GM19239 (cell line): ENCODE measurements at places on chromosomes 11 and 22.

GRCh38 chr11:86249307-86250098 is 5.0 kb downstream of the EED start:
- DNase-seq, result no peak

GRCh38 chr11:121372671-121373429 is 79.3 kb upstream of the SORL1 start:
- no peak for DNase-seq

- DNase-seq, result no peak
Observed at GRCh38 chr11:34507610-34508009, 6.0 kb downstream of the ELF5 start.

GRCh38 chr11:95641495-95641894 is 148.1 kb downstream of the FAM76B start:
- DNase-seq, result peak; percentile 30

DNA sequence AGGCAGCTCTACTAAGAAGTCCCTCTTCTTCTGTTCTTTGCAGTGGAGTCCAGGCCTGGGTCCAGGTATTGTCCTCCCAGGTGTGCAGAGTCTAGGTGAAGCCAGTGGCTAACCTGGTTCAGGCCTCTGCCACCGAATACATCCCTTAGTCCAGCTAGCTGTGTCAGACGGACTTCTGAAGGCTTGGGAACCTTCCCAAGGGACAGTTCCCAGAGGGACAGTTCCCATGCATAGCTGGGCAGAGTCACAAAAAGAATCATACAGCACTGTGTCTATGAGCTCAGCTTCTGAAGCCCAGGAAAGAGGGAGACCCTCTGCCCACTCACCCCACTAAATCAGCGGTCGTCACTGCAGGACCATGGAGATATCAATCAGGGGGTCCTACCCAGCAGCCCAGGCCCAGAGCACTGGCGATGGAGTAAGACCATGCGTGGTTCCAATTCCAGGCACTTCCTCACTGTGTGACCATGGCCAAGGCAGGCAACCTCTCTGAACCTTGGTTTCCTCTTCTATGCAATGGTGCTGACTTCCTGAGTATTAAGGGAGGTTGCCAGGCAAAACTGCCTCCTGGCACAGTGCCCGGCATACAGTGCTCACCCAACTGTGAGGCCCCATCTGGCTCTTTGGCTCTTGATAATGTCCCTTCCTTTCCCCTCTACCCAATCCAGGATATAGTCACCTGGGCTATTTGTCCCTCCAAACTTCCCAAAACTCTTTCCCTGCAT is 3.4 kb downstream of the MS4A10 start:
- no peak for DNase-seq

- DNase-seq, result no peak
Observed at GRCh38 chr11:60743058-60743457, 13.6 kb upstream of the MS4A15 start.

DNA sequence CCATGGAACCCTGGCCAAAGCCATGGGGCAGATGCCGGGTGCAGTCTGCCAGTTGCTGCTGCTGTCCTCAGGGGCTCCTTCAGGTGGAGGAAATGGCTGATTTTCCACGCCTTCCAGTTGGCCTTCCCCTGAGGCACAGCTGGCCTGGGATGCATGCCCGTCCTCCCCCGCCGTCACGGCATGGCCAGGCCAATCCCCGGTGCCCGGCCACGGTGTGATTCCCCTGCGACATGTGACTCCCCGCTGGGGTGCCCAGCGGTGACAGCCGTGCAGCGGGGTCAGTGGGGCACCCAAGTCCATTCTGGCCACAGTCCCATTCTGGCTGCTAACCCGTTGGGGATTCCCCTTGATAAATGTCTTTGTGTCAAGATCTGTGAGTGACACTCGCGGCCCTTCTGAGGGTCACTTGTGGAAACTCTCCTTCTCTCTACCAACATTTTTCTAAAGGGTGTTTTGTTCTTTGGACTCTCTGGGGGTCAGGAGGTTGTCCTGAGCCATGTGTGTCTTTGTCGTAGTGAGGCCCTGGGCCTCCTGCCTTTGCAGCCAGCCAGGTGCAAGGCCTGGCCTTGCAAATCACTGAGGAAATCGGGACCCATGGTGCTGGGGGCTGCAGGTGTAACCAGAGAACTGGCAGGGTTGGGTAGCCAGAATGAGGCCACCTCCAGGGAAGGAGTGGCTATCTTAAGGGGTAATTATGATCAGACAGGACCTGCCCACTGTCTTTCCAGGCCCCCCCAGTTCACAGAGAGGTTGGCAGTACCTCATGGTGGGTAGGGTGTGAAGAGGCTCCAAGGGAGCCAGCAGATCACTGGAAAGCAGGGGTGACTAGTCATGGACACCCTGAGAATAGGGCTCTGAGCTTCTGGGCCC is 37.1 kb downstream of the KCNQ1OT1 start:
- DNase-seq, result no peak

DNA sequence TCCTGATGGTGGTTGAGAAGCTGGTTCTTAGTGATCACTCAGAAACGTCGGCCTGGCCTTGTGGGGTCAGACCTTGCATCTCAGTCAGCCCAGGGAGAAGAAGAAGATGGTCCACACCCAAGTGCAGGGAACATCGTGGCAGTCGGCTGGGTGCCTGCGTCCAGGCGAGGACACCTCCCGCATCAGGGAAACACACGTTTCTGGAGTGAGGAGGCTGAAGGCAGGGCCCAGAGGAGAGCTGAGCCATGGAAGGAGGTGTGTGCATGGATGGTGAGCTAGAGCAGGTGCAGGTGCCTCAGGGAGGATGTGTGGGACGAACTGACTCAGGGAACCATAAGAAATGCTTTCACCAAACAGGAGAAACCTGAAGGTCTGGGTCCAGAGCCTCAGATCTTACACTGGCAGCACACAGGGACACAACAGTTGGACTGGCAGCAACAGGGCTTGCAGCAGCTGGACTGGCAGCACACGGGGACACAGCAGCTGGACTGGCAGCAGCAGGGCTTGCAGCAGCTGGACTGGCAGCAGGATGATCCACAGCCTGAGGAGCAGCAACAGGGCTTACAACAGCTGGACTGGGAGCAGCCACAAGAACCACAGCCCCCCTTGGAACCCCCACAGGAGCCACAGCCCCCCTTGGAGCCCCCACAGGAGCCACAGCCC is 632 bp downstream of the KRTAP5-2 start:
- DNase-seq, result no peak

- no peak for DNase-seq
Observed at GRCh38 chr11:104657083-104657482, 241.2 kb downstream of the CASP12 start.

DNA sequence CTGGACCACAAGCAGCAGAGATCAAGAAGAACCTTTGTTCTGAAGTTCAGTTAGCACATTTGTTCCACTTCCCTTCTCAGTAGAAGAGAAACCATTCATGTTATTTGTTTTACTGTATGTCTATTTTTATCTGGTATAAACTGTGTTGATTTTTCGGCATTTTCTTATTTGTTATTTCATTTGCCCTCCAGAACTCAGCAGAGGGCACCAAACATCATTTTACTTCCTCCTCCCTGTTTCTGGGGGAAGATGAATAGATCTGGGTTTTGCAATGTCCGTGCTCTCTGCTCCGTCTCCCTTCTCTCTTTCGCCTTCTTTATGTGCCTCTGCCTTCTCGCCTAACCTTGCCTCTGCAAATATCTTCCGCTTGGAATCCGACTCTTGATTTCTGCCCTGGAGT is 366.9 kb downstream of the NTM start:
- DNase-seq, result no peak

DNA sequence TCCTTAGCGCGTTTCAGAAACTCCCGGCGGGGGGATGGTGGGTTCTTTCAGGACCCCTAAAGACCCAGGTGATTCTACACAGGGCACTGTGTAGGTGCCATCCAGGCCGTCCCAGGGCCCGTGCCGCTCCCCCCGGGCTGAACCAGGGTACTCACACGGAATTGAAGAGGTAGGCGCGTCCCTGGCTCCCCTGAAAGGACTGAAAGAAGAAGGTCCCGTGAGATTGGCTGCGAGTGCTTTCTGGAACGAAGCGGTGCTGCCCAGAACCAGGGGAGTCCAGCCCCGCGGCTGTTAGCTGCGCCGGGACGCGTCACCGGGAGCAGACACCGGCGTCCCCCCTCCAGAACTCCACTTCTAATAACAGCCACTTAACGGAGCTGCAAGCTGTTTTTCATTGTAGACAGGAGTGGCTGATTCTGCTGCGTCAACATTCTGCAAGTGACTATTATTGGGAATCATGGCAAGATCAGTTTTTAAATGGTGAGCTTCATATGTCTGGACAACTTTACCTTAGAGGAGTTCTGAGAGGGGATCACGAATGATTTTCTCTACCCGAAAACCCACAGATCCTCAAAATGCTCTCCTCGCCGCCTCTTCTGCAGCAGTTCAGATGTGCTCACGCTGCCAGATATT is 31.8 kb downstream of the YPEL1 start:
- DNase-seq, result no peak

DNA sequence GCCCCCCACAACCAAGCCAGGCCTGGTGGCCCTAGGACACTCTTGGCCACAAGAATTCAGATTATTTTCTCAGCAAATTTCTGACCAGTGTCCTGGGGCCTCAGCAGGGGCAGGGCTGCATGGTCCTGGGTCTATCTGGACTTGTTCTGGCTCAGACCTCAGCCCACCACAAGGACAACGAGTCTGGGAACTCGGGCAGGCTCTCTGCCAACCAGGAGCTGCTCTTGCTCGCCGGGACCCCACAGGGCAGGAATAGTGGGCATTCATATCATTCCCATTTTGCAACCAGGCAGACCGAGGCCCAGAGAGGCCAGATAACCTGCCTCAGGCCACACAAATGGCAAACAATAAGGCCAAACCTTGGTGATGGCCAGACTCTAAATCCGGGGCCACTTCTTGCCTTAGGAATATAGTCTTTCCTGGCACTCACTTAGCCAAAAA is 75.4 kb upstream of the WNT7B start:
- no peak for DNase-seq

DNA sequence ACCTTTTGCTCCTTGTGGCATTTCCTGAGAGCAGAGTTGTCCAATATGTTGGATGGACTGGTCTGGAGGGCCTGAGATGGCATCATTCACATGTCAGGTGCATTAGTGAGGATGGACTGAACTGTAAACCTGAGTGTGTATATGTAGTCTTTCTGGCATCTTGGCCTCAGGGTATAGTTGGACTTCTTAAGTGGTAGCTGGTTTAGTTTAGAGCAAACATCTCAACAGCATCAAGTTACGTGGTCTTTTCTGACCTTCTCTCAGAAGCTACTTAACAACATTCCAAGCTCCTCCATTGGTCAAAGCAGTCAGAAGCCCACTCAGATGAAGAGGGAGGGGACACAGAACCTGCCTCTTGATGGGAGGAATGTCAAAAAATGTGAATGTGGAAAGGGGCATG is 829.9 kb downstream of the METTL15 start:
- no peak for DNase-seq

GRCh38 chr22:49262167-49262566 is 565.5 kb downstream of the BRD1 start:
- no peak for DNase-seq

GRCh38 chr11:105598371-105598770 is 11.5 kb upstream of the GRIA4 start:
- DNase-seq, result no peak

DNA sequence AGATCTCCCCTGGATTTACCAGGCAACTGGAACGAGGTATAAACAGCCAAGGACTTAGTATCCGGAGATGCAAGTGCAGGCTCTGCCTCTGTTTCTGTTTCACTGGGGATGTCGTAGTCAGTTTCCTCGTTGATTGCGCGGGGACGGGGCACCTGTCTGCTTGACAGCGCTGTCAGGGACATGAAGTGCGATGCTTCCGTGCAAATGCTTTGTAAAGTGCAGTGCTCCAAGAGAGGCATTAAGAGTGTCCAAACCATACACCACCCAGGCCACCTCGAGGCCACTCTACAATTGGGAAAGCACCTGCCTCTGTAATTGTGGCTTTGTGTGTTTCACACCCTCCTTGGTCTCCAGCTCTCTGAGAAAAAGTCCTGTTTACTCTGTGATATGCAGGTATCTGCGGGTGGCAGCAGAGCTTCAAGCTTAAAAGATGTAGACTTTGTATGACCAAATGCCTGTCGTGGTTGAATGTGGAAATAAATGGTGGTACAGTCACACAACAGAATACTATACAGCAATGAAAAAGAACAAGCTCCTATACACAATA is 18.6 kb upstream of the CD5 start:
- no peak for DNase-seq

GRCh38 chr22:36079041-36079440 is 50.4 kb upstream of the RBFOX2 start:
- no peak for DNase-seq

DNA sequence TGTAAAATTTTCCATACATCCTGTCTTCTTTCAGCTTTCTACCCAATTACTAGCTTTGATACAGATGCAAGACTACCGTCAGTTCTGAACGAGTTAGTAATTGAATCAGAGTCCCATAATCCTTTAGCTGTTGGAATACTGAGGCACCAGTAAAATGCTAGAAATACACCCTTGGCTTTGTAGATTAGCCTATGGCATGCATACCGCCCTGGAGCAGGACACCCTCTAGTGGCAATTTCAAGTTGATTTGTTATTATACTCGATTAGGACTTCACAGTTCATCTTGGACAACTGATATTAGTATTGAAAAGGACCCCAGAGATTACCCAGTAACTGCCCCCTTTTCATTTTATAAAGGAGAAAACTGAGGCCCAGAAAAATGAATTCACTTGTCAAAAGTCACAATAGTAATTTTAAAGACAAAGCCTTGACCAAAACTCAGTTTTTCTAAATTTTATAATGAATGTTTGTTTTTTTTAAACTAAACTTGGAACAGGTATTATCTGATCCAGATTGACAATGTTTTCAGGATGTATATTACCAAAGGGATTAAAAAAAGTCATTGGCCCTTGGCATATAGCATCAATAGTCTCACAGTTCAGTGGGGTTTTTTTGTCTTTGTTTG is 72.6 kb downstream of the HIPK3 start:
- no peak for DNase-seq

- no peak for DNase-seq
Observed at GRCh38 chr11:117842131-117842941, 17.8 kb upstream of the FXYD2 start.

DNA sequence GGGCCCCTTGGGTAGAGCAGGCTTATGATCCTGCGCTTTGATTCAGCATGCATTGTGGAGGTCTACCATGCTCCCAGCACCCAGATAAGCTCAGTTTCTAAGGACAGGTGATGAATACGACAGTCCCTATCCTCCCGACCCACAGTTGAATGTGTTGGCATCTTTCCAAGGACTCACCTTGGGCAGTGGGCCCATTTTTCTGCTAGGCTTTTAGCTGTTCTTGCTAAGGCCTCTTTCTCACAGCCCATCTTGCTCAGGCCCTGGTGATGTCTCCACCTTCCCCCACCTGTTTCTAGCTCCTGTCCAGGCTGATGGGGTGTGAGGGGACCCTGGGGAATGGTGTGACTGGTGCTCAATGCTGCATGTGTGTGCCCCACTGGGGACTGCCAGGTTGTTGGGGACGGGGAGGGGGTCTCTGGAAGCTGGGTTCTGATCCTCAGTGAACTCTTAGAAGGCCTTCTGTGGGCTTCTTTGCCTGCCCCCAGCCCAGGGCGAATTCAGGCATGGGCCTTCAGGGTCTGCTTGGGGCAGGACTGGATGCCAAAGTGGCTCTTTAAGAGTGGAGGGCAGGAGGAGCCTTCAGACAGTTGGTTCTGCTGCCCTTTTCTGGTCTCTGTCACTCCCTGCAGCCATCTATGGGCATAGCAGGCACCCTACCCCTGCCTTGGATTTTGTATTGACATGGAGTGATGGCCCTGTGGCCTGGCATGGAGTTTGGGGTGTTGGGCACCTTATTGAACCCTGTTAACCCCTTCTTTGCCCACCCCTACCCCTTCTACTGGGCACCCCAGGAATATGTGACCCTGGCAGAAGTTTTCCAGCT is 33.1 kb downstream of the PHLDB1 start:
- DNase-seq, result no peak
